Bronchus fibroblast of lung (primary cell): ENCODE measurements at places on chromosomes 5 and 9. TPM values are rescaled to one million over a fixed set of nuclear protein-coding genes. Genes with fewer than 3 reads are reported as not detected.

The SLC34A1 gene
- not detected in 2 replicates for total RNA-seq

The FNBP1 gene
- total RNA-seq: 5.9 and 9.4 TPM in 2 replicates

The LIFR gene
- total RNA-seq: 20.0 and 20.8 TPM in 2 replicates

The SLC44A1 gene
- 18.7 and 19.5 TPM in 2 replicates for total RNA-seq

The ADAMTS19 gene
- total RNA-seq: under 0.01 TPM in 1 of 2 replicates, not detected in the other

The TPPP gene
- under 0.01 and 0.17 TPM in 2 replicates for total RNA-seq

The RORB gene
- total RNA-seq: 0.89 and 1.3 TPM in 2 replicates

The EXOSC2 gene
- 37.6 and 52.8 TPM in 2 replicates for total RNA-seq

The PCDHGA11 gene
- 10.9 and 11.6 TPM in 2 replicates for total RNA-seq

The CTXN3 gene
- not detected in 2 replicates for total RNA-seq

The RACK1 gene
- total RNA-seq: 3,784 and 3,832 TPM in 2 replicates

The TMEM252 gene
- not detected in 2 replicates for total RNA-seq

The MCTP1 gene
- total RNA-seq: 3.3 and 5.9 TPM in 2 replicates

The OTP gene
- not detected in 2 replicates for total RNA-seq

The SPINK6 gene
- not detected in 2 replicates for total RNA-seq

The CYSRT1 gene
- 0.74 and 1.2 TPM in 2 replicates for total RNA-seq

The SNCAIP gene
- total RNA-seq: 1.3 and 3.3 TPM in 2 replicates

The LMX1B gene
- total RNA-seq: not detected in 2 replicates

The BRIX1 gene
- total RNA-seq: 27.5 and 33.0 TPM in 2 replicates

The FGF1 gene
- 2.0 and 2.2 TPM in 2 replicates for total RNA-seq

The HTR1A gene
- not detected in 2 replicates for total RNA-seq

The TAS2R1 gene
- total RNA-seq: not detected in 2 replicates

The IFNA13 gene
- not detected in 2 replicates for total RNA-seq
